Trophoblast cell (in vitro differentiated cells and primary cell): ENCODE measurements at places on chromosomes 5 and 9.

DNA sequence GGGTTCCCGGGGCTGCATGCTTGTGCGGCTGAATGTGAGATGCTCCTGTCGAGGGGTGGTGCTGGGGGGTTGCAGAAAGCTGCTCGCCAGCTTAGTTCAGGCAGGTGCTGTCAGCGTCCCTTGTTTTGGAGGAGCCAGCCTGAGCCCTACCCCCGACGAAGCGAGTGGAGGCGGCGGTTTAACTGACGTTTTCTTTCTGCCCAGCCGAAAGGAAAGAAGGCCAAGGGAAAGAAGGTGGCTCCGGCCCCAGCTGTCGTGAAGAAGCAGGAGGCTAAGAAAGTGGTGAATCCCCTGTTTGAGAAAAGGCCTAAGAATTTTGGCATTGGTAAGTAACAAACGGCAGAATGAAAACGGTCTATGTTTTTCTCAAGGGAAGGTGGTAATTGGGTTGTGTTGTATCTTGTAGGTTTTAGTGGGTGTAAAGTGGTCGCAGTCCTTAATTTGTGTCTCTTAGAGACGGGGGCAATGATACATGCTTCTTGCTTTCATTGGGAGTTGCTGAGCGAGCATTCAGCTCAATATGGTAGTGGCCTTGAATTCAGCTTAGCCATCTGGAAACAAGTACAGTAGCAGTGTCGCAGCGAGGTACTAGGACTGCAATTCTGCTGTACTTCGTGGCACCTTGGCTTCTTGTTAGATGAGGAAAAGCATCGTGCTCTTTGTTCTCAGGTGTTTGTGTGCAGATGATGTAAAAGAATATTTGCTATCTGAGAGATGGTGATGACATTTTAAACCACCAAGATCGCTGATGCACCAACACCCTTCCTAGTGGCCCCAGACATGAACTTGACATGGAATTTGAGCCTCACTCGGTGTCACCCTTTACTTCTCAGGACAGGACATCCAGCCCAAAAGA, 928 bp downstream of the RPL7A start:
- DNase-seq = no peak

DNA sequence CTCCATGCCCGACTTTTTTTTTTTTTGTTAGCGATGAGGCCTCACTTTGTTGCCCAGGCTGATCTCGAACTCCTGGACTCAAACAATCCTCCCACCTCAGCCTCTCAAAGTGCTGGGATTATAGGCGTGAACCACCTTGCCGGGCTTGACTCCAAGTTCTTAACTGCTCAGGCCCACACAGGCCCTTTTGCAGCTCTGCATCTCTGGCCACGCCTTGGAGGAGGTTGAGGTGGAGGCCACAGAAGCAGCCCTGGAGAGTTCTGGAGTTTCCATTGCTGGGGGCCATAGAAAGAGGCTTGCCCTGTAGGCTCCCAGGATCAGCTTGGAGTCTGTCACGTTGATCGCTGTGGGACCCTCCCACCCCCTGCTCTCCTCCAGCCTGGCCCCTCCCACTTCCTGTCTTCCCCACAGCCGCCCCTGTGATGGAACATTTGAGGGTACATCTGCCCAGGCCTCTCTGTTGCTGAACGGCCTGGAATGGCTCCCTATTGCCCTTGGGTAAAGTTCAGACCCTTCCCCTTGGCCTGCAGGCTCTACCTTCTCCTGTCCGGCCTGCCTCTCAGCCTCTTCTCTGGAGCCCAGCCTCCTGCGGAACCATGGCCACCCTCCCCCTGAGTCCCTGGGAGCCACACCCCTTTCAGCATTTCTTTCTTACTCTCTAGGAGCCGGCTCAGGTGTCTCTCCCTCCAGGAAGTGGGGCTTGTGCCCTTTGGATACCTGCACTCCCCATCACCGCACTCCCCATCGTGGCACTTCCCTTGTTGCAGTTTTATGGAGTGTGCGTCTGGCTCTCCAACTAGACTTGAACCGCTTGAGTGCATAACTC, 30.4 kb upstream of the IER5L start:
- no peak for DNase-seq

DNA sequence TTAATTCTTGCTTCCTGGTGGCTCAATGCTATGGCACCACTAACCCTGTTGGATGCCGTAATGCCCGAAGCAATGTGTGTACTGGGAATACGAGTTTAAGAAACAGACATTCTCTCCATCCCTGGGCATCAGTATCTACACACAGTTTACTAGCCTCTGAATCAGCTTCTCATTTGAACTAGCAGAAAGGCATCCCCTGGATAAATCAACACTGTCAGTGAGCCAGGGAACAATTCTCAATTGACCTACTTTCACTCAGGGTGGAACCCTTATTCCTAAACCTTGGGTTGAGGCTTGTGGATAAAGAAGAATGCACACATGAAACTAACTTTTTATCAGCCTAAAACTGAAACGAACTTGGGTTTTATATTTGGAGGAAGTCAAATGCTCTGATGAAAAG, 331.0 kb downstream of the GADD45G start:
- no peak for DNase-seq

GRCh38 chr9:124781967-124782660, 5.2 kb downstream of the OLFML2A start:
- DNase-seq = no peak

- DNase-seq = no peak
Observed at GRCh38 chr5:123164054-123164453, 75.0 kb downstream of the PRDM6 start.

DNA sequence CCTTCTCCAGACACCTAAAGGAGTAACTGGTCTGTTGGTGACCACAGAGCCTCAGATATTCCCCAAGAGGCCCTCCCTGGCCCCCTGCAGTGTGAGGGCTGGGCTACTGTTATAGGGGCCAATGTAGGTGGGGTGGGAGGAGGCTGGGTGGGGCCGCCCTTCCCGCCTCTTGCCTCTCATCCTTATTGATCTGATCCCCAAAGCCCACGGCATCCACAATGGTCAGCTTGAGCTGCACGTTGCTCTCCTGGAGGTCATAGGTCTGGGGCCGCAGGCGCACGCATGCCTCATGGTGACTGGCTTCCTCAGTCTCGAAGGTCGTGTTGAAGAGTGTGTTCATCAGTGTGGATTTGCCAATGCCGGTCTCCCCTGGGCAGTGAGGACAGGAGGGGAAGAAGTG, 13.0 kb downstream of the SEPTIN8 start:
- DNase-seq = no peak

GRCh38 chr9:131404581-131404980, 10.7 kb downstream of the PRRC2B start:
- no peak for DNase-seq

DNA sequence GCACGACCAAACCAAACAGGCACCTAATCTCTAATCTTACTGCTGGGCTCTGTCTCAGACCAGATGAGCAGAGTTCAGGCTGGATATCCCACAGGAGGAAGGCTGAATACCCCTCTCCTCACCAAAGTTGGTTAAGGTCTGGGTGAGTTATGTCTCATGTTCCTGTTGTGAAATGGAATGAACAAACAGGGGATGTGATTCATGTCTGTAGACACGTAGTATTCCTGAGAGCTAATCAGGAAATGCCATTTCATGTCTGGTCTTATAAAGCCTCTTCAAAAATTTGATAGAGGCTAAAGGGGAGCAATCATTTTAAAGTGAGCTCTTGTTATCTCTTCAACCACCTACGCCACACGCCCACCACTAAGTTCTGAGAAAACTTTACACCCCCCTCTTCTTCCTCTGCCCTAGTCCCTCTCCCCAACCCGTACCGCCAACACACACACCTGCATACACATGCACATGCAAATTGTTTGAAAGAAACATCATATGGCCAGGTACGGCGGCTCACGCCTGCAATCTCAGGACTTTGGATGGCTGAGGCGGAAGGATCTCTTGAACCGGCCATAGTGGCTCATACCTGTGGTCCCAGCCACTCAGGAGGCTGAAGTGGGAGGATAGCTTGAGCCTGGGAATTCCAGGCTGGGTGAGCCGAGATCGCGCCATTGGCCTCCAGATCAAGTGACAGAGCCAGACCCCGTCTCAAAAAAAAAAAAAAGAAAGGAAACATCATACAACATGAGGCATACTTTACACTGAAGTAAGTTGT, 69.8 kb upstream of the RAI14 start:
- DNase-seq = peak; percentile 91

- peak; percentile 89 for DNase-seq
Observed at GRCh38 chr5:143933451-143933850, 121.5 kb downstream of the HMHB1 start.

- no peak for DNase-seq
Observed at GRCh38 chr9:133783331-133783731, 45.2 kb upstream of the SARDH start.

- no peak for DNase-seq
Observed at GRCh38 chr9:4581861-4582565, 80.1 kb upstream of the PLPP6 start.

- DNase-seq = peak; percentile 64
Observed at GRCh38 chr5:145856285-145856818, 16.5 kb downstream of the GRXCR2 start.

DNA sequence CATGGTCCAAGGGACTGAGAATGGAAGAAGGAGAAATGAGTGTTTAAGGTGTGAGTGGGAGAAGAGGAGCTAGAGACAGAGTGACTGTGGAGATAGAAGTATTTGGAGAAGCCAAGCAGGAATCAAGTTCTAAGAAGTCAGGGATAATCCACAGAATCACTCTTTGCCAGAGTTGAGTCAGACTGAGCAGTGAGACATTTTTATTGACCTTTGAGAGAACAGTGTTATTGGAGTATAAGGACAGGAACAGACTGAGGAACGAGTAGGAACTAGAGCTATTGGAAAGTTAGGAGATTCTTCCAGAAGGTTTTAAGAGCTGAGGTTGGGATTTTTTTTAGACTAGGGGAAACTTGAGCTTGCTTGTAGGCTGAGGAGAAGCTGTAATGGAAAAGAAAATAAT, 37.2 kb downstream of the RCL1 start:
- DNase-seq = no peak

- DNase-seq = no peak
Observed at GRCh38 chr5:80987078-80987766, 27.1 kb downstream of the RASGRF2 start.

DNA sequence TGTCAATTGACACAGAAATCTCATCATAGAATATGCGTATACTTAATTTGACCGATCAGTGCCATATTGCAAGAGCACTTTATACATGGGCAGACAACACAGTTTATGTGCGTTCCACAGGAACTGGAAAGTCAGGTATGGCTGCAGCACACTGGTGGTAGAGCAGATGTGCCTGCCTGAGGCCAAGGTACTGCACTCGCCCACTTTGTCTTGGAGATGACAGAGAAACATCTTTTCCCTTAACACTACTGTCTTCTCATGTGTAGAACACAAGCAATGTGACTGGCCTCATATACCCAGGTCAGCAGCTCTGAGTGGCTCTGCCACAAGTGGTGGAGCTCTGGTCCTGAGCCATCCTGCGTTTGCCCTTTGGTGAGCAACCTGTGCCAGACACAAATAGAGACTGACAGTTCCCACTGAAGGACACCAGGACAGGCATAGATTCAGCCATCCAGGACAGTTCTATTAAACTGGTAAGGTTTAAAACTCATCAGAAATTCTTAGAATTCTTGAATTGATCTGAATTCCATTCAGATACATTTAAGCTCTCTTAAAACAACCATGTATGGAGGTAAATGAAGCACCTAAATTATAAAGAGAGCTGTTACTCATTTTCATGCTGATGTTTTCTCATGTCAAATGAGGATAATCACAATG, 21.0 kb upstream of the PPP2CA start:
- DNase-seq = peak; percentile 92

- DNase-seq = peak; percentile 42
Observed at GRCh38 chr9:116124472-116125040, 29.0 kb upstream of the PAPPA start.

- no peak for DNase-seq
Observed at GRCh38 chr5:8719796-8720195, 826.1 kb downstream of the SEMA5A start.

DNA sequence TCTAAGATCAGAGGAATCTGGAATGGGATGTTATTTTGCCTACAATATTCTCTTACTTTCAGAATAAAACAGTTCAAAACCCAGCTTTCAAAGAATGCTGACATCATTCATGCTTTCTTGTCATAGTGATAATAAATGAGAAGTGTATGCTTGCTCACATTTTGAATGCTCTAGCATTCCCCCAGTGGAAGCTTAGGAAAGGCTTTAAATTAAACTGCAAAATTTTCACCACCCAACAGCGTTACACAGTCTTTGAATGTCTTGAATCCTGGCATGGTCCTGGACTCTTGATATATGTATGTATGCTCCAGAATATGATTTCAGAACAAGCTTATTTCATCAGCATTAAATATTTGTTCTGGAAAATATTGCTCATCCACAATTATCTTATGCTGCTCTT, 964.3 kb upstream of the NUDT12 start:
- DNase-seq = no peak

GRCh38 chr9:127143920-127144465, 21.6 kb upstream of the ANGPTL2 start:
- no peak for DNase-seq

GRCh38 chr5:150328515-150328914, 25.8 kb upstream of the ARSI start:
- DNase-seq = no peak

- no peak for DNase-seq
Observed at GRCh38 chr5:158485604-158486081, 614.1 kb downstream of the EBF1 start.

GRCh38 chr9:136327304-136327974, at the start of gene GPSM1:
Gene GPSM1, plus strand, starts transcription at chr9:136327539. Its CDS starts 157 bp downstream, at chr9:136327696.
- DNase-seq = no peak

DNA sequence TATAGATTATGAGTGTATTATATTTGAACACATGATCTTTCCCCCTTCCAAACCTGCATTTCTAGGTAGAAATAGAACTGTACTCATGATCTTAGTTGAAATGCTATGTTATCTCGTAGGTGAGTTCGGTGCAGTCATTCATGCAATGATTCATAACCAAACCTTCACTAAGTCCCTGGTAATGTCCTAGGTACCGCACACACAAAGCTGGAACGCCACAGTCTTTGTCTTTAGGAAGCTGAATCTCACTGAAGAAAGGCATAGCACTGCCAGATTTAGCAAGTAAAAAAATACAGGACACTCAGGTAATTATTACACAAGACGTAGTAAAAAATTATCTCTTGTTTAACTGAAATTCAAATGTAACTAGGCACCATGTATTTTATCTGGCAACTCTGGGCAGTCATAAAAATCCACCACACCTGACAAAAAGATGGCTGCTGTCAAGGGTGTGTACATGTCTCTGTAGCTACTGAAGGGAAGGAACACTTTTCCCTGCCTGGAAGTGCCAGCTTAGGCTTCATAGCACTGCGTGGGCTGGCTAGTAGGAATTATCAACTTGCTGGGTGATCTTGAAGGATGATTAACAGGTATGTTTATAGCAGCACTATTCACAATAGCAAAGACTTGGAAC, 28.0 kb upstream of the TXN start:
- no peak for DNase-seq

- no peak for DNase-seq
Observed at GRCh38 chr9:134666831-134667230, 25.2 kb downstream of the COL5A1 start.

GRCh38 chr5:167525004-167525403, 766.4 kb upstream of the WWC1 start:
- no peak for DNase-seq
